ENCODE measurements at places on chromosomes 16 and 17.

DNA sequence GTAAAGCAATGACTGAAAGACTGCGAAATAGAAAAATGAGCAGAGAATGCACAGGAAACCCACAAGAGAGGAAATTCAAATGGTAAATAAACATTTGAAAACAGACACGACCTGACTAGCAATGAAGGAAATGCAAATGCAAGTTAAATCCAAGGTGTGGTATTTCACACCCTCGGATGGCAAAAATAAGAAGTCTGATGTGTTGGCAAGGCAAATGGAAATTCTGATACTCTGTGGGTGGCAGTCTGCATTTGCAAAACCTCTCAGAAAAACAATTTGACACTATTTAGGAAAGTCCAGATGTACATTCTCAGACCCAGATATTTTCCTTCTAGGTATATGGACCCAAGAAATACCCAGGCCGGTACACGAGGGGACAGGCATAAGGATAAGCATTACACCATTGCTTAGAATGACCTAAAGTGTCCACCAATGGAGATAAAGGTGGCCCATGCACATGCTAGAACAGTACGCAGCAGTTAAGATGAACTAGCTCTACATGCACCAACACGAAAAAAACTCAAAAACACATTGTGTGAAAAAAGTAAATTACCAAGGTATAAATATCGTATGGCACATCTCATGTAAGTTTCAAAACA lies 116.7 kb downstream of the GAS7 start:
- DNase-seq = no peak

DNA sequence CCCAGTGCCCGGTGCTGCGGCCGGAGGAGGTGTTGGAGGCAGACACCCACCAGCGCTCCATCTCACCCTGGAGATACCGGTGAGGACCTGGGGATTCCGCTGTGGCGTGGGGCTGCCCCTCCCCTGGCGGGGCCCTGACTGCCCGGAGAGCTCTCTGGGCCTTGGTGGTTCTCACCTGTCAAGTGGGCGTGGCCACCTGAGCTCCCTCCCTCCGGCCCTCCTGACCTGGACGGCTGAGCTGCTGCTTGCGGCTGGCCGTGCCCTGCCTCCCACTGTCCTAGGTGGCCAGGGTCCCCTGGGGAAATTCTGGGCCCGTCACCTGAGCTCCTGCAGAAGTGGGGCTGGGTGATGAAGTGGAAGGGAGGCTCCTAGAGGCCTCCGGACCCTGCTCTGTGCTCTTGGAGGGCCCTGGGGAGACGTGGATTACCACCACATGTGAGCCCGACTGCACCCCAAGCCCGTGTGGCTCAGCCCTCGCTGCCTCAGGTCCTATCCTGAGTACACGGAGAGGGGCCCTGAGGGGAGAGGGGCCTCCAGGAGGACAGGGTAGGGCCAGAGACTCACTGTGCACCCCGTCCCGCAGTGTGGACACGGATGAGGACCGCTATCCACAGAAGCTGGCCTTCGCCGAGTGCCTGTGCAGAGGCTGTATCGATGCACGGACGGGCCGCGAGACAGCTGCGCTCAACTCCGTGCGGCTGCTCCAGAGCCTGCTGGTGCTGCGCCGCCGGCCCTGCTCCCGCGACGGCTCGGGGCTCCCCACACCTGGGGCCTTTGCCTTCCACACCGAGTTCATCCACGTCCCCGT lies 1.1 kb downstream of the IL17C start:
- DNase-seq = no peak

DNA sequence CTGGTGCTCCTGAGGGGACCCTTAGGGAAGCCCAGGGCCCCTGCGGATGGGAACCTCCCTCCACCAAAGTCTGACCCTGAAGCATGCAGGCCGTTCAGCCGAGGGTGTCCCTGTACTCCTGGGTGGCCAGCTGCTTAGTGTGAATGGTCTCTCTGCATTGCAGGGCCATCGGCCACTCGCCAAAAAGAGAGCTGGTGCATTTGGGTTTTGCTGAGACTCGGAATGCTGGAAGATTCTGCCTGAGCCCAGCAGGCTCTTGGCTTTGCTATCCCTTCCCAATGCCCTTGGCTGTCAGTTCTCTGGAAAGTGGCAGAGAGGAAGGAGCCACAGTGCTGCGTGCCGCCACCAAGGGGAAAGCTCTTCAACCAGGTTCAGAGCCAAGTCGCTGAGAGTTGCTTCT lies 2.8 kb downstream of the MEOX1 start:
- DNase-seq = no peak

GRCh38 chr17:50146230-50146926 lies 4.1 kb downstream of the PPP1R9B start:
- no peak for DNase-seq

DNA sequence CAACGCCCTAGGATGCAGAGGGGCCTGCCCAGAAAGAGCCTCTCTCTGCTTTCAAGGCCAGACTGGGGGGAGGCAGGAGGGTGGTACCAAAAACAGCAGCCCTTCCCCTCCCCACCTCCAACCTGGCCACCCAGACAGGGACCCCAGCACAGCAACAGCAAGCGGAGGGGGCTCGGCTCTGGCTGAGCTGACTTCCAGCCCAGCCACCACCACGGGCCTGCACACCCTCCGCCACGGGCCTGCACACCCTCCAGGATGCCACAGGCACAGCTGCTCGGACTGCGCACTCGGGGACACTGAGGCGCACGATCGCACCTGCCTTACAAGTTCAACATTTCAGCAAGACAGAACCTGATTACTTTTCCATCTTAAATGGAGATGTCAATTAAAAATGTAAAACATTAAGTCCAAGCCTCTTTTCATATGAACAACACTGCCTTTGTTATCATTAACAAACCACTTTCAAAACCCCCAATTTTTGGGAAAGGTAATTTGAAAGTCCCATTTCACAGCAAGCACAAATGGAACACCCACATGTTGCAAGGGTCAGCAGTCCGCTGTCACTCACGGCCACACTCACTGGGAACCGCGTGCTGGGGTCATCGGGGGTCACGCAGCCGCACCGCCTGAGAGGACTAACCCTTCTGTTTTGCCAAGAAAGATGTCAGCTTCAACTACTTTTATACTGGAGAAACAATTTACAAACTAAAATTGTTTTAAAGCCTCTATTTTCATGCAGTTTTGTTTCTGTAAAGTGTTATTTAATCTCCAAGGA lies 76.4 kb downstream of the ANKRD11 start:
- DNase-seq = no peak

GRCh38 chr16:1820096-1820945 lies 6.3 kb downstream of the HAGH start:
- DNase-seq = no peak

GRCh38 chr16:4288148-4288921 lies 15.5 kb upstream of the TFAP4 start:
- DNase-seq = peak; percentile 61

DNA sequence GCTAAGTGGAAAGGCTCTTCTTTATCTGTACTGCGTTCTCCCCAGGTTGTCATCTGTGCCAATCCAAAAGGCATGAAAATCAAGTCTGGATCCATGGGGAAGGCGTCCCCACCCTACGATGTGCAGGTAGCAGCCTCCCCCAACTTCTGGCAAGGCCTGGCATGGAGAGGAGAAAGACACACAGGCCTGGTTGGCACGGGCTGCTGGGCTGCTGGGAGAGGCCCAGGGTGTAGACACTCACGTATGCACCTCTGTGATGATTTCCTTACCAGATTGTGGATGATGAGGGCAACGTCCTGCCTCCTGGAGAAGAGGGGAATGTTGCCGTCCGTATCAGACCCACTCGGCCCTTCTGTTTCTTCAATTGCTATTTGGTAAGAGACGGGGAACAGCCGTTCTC lies 20.4 kb upstream of the ACSM2A start:
- DNase-seq = no peak

- DNase-seq = no peak
Observed at GRCh38 chr16:70526403-70526802, 2.8 kb downstream of the SF3B3 start.

DNA sequence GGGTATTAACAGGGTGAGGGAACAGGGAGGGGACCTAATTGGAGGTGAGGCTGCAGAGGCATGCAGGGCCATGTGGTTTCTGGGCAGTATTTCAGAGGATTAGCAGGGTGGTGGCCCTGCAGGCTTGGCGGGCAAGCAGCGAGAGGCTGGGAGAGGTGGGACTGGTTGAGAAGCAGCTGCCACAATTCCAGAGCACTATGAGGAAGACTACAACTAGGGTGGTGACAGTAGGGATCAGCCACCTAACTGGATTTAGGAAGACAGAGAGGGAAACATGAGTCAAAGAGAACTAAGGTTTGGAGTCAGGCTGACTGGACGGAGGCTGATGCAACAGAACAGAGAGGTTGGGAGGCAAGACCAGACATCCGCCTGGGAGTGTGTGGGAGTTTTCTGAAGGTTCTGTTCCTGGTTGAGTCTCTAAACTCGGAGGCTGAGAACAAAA lies 12.3 kb downstream of the ALOXE3 start:
- DNase-seq = no peak

GRCh38 chr16:10205688-10206087 lies 23.5 kb upstream of the GRIN2A start:
- DNase-seq = no peak

- DNase-seq = no peak
Observed at GRCh38 chr16:69324013-69324531, 6.3 kb downstream of the PDF start.

DNA sequence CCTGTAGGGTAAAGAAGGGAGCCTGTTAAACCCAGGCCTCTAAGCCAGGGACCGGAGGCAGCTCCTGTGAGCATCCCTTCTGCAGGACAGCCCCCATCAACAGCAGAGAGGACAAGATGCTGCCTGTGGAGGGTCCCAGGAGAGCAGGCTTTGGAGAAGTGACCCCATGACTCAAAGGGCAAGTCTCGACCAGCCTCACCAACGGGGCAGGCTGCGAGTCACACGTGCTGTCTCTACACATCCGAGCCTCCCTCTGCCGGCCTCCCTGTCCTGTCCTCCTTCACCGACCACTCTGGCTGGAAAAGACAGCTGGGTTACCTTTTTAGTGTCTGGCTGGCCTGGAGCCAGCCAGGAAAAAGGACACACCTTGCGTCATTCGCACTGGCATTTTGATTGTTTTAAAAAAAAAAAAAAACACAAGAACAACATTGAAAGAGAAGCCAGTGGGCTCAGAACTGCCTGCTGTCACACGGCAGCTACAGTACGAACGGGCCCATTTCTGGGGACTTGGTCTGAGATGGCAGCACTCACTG lies 74.5 kb upstream of the RCVRN start:
- no peak for DNase-seq

- no peak for DNase-seq
Observed at GRCh38 chr17:56481659-56482058, 111.8 kb upstream of the NOG start.

DNA sequence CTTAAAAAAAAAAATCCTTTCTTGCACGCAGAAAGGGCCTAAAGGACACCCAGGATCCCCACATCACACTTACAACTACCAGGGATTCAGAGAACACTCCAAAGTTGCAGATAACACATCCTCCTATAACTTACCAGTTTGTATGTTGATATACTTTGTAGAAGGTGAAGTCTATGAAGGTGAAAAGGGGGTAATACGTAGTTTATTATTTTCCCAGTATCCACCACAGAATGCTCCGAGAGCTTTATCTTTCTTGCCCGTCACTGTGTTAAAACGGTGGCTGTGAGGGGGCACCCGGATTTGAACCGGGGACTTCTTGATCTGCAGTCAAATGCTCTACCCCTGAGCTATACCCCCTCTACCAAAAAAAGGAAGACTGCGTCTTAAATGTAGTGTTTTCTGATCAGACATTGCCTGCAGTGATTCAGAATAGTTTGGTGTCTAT lies 7.9 kb upstream of the RPL23 start:
- DNase-seq = no peak

GRCh38 chr16:71440669-71441347 lies 1.0 kb downstream of the TLE7 start:
- no peak for DNase-seq

DNA sequence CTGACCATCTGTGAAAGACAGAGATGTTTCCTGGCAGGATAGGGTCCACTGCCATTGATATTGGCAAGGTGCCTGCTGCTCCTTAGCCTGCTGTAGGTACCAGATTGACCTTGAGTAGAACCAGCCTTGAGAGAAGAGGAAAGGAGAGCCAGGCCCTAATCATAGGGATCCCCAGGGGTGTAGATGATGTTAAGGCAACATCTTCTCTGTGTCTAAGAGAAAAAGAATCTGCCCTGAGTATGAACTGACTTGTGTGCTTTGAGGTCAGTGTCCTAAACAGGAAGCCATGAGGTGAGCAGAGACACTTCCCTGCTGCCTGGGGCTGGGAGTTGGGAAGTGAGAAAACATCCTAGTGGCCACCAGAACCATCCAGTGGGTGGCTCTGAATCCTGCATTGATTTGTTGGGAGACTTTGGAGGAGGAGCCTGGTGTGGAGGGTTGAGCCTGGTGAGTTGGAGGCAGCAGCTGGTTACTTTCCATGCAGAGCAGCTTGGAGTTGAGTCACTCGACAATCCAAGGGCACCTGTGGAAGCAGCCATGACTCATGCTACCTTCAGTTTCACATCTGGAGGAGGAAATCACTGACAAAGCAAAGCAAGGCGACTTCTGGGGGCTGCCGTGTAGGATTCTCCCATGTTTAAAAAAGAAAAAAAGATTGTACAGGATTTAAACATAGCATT lies 47.8 kb downstream of the BMERB1 start:
- no peak for DNase-seq

DNA sequence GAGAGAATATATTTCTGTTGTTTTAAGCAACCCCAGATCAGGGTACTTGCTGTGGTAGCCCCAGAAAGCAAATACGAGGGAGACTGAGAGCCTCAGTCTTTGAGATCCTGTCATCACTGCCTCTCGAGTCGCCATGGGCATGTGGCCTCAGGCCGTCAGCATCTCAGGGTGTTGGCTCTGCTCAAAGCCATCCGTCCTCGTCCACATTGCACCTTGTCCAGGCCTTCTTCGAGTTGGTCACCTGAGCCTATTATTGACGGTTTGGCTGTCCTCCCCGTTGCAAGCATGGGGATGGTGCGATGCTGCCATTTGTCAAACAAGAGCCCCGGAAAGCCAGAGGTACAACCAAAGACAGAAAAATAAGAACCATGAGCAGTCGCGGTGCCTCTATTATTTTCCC lies 136.9 kb downstream of the IRF8 start:
- no peak for DNase-seq

GRCh38 chr17:67438667-67439066 lies 61.6 kb downstream of the PITPNC1 start:
- DNase-seq = no peak

DNA sequence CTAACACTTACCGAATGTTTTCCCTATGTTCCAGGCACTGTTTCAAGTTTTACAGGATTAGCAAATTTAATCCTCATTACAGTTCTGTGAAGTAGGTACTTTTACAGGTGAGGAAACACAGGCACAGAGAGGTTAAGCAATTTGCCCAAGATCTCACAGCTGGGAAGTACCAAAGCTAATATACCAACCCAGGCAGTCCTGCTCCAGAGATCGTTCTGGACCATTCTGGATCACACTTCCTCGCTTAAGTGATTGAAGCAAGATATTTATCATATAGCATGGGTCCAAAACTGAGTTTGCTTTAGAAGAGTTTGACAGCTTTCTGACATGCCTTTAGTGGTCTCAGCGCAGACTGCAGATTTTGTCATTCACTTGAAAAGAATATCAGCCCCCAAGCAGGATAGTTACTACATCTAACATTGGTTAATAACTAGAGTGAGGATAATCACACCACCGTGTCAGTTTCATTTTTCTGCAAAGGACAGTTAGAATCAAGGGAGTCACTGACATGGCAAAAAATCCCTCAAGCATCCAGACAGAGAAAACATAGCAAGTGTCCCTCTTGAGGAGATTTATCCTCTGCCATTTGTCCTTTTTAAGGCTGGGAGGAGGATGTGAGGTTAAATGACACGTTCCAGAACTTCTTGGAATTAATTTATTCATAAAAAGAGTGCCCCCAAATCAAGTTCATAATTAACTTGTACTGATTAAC lies 5.1 kb downstream of the HS3ST3B1 start:
- DNase-seq = no peak

All from stimulated activated CD8-positive, alpha-beta memory T cell treated with anti-CD3 and anti-CD28 coated beads, Interleukin-4, amount 100 ng/mL, for 4 hours (primary cell).